ENCODE measurements at places on chromosomes 2 and 18.

DNA sequence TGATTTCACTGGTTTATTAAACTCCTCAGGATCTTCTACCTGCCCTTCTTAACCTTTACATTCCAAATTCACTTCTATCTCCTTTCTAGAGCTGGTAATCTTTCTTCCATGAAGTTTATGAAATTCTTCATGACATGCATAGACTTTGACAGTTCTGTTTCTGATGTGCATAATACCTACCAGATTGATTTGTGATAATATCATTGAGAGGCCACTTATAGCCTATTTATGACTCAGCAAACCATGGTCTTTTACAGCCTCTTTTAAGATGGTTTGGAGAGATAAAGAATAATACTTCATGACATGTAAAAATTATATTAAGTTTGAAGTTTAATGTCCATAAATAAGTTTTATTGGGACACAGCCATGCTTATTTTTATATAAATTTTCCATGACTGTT lies 14.0 kb downstream of the SCN2A start:
- no peak for DNase-seq

GRCh38 chr2:145383961-145384360 lies 864.0 kb upstream of the ZEB2 start:
- no peak for DNase-seq

GRCh38 chr2:207867905-207868304 lies 98.2 kb upstream of the FZD5 start:
- DNase-seq, result no peak

GRCh38 chr2:75494137-75494769 lies 66.5 kb downstream of the EVA1A start:
- no peak for DNase-seq

DNA sequence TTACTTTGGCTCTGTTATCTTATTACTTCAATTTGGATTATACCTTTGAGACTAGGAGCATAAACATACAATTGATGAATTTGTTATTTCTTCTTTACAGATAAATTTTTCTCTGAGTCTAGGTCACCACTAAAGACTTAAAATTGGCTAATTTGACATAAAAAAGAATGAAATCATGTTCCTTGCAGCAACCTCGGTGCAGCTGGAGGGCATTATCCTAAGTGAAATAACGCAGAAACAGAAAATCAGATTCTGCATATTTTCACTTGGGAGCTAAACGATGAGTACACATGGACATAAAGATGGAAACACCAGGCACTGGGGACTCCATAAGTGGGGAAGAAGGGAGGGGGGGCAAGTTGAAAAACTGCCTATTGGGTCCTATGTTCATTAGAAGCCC lies 172.8 kb upstream of the SESTD1 start:
- no peak for DNase-seq

- DNase-seq, result no peak
Observed at GRCh38 chr18:79200546-79201268, 131.5 kb downstream of the ATP9B start.

DNA sequence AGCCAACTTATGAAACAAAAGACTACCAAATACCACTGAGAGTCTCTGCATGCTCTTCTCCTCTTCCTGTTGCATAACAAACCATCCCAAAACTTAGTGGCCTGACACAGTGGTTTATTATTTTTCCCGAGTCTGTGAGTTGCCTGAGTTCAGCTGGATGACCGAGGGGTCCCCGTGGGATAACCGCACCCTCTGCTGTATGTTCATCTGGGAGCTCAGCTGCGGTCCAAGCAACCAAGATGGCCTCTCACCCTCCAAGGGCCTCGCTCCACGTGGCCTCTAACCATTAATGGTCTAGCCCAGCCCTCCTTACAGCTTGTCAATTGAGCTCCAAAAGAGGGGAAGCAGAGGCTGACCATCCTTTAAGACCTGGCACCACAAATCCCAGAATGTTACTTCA lies 17.1 kb downstream of the ITM2C start:
- DNase-seq, result no peak

DNA sequence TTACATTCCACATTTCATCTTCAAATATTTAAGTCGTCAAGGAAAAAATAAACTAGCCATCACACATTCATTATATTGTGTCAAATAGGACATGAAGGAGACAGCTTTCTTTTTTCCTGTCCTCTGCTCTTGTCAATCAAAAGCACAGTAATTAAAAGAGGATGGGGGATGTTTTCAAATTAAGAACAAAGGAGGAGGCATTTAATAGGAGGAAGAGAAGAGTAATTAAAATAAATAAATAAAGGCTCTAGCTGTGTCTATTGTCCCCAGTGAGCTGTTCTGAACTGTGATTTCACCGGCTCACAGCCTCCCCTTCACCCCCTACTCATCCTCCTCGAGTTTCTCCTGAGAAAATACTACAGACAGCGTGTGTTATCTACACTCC lies 1377.1 kb upstream of the PIK3C3 start:
- DNase-seq, result no peak

- DNase-seq, result no peak
Observed at GRCh38 chr2:1865716-1866234, 121.5 kb upstream of the PXDN start.
